SIG-M5 (cell line): ENCODE measurements at places on chromosomes 1 and 21.

DNA sequence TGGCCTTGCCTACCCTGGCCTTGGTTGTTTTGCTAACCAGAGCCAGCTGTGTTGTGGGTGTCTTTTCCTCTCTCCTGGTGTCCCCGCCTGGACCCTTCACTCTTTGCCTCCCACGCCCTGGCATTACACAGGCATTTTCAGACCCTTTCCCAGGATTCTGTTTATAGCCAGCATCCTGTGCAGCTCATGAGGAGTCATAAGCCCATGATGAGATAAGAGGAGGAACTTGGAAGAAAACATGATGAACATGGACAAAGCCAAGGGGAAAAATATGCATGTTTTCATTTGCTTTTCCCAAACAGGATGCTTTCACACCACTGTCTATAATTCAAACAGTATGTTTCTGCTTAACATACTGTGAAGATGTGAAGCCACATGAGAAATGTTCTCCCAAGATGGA is 18.7 kb upstream of the WARS2 start:
- DNase-seq = no peak

DNA sequence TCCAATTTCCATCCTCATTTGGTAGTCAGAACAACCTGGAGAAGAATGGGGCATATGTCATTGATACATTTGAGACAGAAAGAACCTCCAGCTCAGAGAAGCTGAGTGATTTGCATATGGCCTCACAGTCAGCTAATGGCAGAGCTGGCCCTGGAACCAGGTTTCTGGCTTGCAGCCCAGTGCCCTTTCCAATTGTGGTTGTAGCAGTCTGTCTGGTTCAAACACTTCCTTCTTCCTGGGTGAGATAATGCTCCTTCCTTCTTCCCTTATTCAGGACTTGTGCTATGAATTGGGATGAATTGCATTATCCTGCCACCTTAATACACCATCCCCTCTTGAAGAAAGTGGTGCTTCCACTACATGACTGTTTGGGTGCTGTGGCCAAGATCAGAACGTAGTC is 24.2 kb downstream of the SLC5A9 start:
- DNase-seq = no peak

DNA sequence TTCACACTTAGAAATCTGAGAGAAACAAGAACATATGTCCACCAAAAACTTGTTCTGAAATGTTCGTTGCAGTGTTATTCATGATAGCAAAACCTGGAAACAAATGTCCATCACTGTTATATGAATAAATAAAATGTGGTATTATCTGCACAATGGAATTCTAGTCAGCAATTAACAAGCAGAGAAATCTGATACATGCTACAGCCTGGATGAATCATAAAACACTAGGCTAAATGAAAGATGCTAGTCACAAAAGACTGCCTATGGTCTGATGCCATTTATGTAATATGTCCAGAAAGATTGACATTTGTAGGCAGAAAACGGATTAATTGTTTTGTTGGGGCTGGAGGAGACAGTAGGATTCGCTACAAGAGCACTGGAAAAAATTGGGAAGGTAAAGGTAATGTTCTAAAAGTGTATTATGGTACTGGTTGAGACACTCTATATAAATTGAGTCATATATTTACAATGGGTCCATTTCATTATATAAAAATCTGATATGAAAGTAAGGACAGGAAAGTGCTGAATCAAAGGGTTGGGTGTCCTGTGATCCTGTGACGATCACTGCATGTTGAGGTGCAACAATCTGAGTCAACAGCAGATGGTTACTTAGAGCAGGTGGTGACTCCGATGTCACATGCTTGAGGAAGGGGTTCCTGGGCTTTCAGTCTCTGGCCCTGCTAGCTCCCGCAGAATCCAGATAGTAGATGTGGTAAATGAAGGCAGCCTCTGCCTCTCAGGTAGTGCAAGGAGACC is 102.1 kb upstream of the NBPF4 start:
- no peak for DNase-seq

- no peak for DNase-seq
Observed at GRCh38 chr1:95118710-95119109, 1.6 kb downstream of the TLCD4 start.

- DNase-seq = no peak
Observed at GRCh38 chr1:183443466-183443865, 25.3 kb upstream of the NMNAT2 start.

GRCh38 chr1:170765712-170766330 is 101.9 kb downstream of the PRRX1 start:
- no peak for DNase-seq

- no peak for DNase-seq
Observed at GRCh38 chr1:66947267-66947666, 22.5 kb downstream of the MIER1 start.

GRCh38 chr1:7705048-7705907 is 65.8 kb upstream of the VAMP3 start:
- DNase-seq = no peak
